ENCODE measurements at places on chromosomes 7 and 10.

DNA sequence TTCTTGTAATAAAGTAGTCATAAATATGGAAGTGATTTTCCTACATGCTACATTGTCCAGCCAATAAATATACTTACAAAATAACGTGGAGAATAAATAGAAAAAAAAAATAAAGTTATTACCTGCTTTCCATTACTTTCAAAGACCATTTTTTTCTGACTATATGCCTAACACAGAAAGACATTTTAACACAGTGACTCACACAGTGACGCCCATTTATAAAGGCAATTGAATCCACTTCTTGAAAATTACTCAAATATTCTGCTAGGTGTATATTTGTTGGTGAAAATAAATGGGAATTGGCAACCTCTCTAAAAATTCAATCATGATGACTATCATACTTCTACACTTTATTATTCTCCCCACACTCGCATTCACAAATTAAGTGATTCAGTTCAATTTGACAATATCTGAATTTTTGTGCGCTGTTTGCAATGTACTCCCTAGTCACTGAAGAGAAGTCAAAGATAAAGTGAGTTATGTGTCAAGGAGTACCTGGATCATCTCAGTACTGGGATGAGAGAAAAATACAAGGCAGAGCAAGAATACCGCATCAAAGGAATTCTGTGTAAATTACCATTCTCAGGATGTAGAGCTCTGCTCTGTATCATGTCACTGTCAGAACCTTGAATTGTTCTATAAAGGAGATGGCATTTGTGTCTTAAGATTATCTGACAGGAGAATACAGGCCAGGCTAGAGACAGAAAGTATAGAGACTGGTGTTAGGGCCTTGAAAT is 642.7 kb downstream of the IPMK start:
- no peak for DNase-seq

- no peak for DNase-seq
Observed at GRCh38 chr7:104777301-104777800, 236.7 kb upstream of the KMT2E start.

- no peak for DNase-seq
Observed at GRCh38 chr10:74314166-74314565, 163.1 kb downstream of the ADK start.

GRCh38 chr10:1372212-1372611 is 316.0 kb downstream of the WDR37 start:
- DNase-seq = peak; percentile 20

- no peak for DNase-seq
Observed at GRCh38 chr7:26388256-26388655, 96.6 kb downstream of the SNX10 start.

DNA sequence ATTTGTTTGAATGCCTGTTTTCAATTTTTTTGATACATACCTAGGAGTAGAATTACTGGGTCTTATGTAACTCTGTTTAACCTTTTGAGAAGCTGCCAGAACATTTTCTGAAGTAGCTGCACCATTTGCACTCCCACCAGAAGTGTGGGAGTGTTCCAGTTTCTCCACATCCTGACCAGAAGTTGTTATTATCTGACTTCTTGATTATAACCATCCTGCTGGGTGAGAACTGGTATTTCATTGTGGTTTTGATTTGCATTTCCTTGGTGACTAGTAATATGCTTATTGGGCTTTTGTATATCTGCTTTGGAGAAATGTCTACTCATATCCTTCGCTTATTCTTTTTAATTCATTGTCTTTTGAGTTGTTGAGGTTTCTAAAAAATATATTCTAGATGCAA is 117.2 kb upstream of the GLCCI1 start:
- DNase-seq = no peak

DNA sequence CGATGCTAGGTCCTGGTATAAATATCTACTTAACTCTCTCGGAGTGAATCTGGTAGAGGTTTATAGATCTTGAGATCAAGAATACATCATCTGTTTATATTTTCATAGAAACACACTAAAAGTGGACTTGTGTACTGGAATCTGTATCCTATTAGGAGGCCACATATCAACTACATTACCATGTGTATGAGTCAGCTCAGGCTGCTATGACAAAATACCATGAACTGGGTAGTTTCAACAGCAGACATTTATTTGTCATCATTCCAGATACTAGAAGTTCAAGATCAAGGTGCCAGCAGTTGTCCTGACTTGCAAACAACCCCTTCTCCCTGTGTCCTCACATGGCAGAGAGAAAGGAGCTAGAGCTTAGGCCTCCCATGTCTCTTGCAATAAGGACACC is 113.9 kb upstream of the PFKP start:
- no peak for DNase-seq

- peak; percentile 36 for DNase-seq
Observed at GRCh38 chr10:111116762-111117445, 40.1 kb downstream of the ADRA2A start.

GRCh38 chr7:101367676-101368075 is 5.0 kb downstream of the COL26A1 start:
- no peak for DNase-seq
